ENCODE measurements at places on chromosomes 2 and 18.

DNA sequence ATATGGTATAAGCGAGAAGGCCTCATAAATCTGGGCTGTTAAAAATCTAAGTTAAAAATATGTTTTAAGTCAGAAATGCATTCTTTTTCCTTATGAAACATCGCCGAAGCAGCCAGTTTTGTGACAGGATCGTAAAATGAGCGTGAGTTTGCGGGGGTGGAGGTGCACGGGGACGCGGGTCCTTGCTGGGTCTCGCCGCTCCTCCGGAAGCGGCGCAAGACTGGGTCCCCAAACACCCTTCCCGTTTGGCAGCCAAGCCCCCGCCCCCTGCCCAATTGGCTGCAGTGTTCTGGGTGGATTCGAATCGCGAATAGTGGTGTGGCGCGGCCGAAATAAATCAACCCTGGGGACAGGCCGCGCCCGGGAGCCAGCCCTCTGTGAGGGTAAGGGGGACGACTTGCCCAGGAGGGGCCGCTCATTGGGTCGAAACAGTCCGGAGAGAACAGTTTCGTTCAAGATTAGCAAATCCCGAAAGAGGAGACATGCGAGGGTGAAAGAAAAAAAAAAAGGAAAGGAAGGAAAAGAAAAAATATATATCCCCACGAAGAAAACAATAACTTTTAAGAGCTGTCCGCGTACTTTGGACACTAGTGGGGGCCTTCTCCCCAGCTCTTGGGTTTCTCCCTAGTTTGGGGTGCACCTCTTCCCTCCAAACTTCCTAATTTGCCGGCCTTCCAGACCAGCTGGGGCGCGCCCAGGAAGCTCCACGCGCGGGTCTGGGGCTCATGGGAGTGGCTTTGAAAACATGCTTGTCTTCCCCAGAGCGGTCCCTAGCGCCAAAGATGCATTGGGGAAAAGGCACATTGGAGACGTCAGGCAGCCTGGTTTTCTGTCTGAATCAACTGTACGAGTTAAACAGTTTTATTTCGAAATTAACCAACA is 3.1 kb upstream of the GATA6 start:
- DNase-seq, result no peak

GRCh38 chr18:41949206-41949920 is 5.7 kb upstream of the PIK3C3 start:
- DNase-seq, result no peak

DNA sequence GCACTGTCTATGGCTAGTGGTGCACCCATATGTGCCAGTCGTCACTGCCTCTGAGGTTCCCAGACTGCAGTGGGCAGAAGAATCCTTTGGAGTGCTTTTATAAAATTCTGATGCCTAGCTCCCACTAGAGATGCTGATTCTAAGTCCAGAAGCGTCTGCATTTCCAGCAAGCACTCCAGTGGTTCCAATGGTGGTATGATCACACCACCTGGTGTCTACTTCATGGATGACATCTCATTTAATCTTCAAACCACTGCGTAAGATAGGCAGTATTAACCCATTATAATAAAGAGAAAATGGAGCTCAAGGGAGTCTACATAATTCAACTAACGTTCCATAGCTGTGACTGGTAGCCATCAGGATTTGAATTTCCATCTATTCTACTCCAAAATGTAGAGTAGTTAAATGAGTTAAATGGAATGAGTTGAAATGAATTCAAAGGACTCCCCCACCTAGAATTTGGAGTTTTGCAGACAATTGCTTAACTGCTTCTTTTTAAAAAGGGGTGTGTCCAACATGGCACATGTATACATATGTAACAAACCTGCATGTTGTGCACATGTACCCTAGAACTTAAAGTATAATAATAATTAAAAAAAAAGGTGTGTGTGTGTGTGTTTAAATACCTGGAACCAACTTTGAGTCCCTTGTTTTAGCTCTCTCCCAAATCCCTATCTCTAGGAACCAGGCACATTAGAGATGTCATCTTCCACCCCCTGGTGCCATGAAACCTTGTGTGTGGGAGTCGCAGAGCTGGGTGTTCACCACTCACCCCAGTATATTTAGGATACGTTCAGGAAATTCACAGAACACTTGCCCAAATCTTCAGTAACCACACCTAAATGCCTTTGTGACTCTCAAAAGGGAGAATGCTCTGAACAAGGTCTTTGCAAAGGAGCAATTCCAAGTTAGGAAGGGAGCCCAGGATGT is 14.1 kb downstream of the LAMA3 start:
- DNase-seq, result peak; percentile 1

GRCh38 chr2:143482316-143482715 is 353.1 kb downstream of the ARHGAP15 start:
- no peak for DNase-seq

GRCh38 chr2:85088921-85089320 is 44.3 kb upstream of the TCF7L1 start:
- DNase-seq, result no peak

- no peak for DNase-seq
These were observed 21.7 kb upstream of the LRRTM1 start for GRCh38 chr2:80326214-80326613.

DNA sequence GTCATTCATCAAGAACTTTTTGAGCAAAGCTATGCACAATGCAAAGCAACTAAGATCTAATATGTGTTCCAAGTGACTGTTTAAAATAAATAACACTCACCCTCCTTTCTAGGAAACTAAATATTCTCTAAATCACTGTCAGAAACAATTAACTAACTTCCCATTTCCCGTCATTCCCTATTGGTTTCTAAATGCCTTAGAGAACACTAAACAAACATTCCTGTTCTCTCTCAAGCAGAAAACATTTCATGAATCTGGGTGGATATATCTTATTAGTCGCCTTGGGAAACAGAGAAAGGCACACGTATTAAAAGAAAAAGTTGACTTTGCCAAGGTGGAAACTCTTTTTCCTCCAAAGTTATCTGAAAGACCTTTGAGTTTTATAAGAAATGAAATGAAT is 735.2 kb downstream of the MBD2 start:
- no peak for DNase-seq

GRCh38 chr2:147275943-147276342 is 568.9 kb upstream of the ACVR2A start:
- no peak for DNase-seq
